ENCODE measurements at places on chromosomes 4 and X.

DNA sequence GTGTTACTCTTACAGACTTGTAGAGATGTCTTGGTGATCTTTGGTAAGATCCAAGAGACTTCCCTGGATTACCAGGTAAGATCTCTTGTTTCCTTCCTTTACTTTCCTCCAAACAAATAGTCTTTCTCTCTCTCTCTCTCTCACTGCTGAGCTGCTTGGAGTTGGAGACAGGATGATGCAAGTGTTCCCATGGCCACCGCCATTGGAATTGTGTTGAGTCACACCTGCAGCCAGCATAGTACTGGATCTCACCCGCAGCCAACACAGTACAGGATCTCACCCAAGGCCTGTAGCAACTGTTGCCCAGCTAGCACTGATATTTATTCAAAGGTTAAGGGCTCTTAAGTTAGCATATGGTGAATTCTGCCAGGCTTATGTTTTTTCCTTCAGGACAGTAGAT, 1080.9 kb downstream of the FAT4 start:
- DNase-seq: no peak

DNA sequence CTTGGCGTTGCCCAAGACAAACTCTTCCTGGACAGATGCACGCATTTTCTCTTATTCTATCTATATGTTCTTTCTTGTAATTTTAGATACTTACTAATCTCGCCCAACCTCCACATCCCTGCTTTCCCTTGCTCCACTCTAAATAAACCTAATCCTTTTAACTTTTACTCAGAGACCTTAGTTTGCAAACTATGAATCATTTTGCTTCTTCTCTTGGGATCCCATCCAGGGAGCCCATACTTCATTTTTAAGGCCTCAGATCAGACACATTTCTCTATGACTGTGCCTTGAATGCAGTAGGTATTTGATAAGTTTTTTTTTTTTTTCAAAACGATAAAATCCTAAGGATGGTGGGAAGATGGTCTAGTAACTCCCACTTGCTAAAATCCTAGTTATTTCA, 353.8 kb upstream of the HAND2 start:
- DNase-seq: no peak

- DNase-seq: no peak
Measured at GRCh38 chr4:41022116-41022515, 192.2 kb downstream of the APBB2 start.

- DNase-seq: no peak
Measured at GRCh38 chrX:16604337-16604736, 45.6 kb upstream of the S100G start.

DNA sequence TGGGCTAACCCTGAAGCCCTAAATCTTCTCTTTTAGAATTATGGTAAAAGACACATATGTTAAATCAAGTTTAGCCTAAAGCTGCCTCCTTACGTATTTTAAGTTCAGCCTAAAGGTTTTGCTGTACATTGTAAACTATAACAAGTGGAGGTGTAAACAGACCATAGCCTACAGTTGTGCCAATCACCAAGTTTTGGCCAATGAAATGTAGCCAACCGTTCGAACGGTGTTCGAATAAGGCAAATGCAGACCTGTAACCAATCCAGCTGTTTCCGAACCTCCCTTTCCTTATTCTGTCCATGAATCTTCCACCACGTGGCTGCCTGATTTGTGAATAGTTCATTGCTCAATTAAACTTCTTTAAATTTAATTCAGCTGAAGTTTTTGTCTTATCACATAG, 52.1 kb upstream of the TBC1D9 start:
- DNase-seq: no peak

GRCh38 chr4:152529880-152530279, 6.0 kb downstream of the FBXW7 start:
- DNase-seq: no peak

DNA sequence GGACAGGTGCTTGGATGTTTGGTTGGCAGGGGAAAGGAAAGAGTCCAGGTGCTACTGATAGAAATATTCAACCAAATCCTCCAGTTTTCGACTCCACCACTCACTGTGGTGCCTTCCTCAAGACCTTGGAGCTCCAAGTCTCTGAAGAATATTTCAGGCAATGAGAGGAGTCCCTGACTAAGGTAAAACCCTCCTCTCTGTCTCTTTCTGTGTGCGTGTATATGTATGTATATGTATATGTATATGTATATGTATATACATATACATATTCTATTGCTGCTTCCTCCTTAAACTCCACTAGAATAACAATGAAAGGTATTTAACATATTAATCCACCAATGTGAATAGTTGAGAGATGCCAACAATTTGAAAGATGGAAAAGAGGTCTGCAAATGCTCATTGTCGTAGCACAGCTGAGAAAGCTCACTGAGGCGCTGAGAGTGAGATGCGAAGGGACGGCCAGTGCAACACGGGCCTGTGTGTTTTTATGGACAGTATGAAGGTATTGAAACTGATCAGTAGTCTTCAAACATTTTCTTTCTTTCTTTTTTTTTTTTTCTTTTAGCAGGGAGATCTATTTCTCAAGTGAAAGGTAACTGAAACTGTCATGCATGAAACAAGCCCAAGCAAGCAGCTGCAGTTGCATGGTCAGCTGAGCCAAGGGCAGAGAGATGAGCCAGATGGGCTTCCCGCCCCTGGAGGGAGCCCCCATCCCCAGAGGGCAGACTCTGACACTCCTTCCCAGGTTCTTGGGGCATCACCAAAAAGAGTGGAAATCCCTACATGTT, 41.1 kb upstream of the HS3ST1 start:
- DNase-seq: no peak

GRCh38 chr4:80221161-80221560, 23.9 kb downstream of the PRDM8 start:
- DNase-seq: no peak

DNA sequence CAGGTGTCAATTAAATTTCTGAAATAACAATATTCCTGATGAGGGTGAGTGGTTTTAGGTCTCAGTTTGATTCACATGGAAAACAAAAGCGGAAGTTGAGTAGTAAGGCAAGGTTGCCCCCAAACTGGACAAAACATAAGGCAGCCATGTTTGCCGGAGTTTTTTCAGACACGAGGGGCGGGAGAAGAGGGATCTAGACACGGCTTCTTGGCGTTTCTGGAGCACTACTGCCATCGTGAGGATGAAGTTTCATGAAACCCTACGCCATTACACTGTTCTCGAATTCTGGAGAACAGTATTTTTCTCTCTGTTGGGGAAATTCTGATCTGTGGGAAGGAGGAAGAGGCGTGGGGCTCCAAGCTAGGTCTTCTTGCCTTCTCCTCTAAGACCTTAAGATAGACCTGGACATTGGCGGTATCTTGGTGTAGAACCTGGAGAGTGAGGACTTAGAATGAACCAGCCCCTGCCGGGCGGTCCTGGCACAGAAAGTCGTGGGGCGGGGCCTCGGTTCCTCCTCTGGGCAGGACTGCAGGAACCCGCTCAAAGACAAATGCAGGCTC, 160.3 kb downstream of the OR13H1 start:
- DNase-seq: no peak

All from NCI-H2107 (cell line).